ENCODE measurements at places on chromosomes 4 and X.

DNA sequence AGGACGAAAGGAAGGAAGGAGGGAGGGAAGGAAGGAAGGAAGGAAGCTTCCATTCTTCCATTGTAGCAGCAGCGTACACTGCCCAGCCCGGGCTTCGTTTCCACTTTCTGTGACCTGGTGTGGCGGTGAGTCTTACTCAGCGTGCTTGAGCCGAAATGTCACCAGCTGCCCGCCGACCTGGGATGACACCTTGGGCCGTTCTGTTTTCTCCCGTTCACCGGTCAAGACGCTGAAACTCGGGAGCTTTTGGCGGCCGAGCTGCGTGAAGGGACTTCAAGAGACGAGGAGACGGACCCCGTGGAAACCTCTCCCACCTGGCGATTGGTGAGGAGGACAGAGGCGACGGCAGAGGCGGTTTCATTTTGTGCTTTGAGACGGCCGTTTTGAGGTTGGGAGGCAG lies 47.1 kb upstream of the PPP2R3B start:
- no peak for DNase-seq

GRCh38 chr4:137688651-137689050 lies 156.4 kb upstream of the PCDH18 start:
- no peak for DNase-seq

DNA sequence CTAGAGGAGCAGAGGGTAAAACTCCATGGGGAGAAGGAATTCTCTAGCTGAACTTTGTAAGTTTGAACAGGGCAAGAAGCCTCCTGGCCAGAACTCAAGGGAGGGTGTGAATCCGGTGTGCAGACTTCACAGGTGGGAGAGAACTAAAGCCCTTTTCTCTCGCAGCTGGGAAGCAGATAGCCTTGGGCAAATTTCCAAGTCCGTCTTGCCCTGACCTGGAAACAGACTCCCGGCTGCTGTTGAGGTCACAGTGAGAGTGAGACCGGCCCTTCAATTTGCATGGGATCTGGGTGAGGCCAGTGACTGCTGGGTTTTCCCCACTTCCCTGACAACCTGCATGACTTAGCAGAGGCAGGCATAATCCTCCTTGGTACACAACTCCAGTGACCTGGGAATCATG lies 94.5 kb upstream of the ZNF827 start:
- DNase-seq = no peak

GRCh38 chr4:1208970-1209704 lies 36.8 kb upstream of the SPON2 start:
- DNase-seq = no peak

DNA sequence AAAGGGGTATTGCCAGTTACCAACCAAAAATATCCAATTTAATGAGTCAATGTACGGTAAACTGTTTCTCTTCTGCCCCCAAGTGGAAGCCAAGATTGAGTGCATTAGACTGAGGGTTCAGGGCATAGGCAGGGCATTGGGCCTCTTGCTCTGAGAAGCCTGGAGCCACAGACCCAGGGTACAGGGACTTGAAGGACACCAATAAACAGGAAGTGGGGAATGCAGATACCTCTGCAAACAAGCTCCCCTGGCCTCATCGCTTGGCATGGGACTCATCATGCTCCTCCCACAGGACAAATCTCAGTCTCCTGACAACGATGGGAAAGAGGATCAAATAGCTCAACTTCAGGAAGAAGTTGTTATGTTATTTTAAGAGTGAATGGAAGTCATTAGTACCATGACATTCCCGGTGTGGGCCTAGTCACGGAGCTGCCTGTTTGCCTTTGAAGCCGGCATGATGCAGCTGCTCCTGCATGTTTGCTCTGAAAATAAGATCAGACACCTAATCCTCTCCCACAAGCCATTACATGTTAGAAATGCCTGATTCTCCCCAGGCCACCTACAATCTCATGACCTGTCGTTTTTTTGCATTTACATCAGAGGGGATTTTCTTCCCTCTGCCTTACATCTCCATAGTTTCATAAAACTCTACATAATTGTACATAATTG lies 224.2 kb downstream of the RCHY1 start:
- DNase-seq = no peak

- DNase-seq = no peak
These were observed 19.1 kb downstream of the ZDHHC9 start for GRCh38 chrX:129824620-129825019.

- DNase-seq = peak; percentile 68
These were observed 55.2 kb downstream of the CHST7 start for GRCh38 chrX:46628460-46629371.

DNA sequence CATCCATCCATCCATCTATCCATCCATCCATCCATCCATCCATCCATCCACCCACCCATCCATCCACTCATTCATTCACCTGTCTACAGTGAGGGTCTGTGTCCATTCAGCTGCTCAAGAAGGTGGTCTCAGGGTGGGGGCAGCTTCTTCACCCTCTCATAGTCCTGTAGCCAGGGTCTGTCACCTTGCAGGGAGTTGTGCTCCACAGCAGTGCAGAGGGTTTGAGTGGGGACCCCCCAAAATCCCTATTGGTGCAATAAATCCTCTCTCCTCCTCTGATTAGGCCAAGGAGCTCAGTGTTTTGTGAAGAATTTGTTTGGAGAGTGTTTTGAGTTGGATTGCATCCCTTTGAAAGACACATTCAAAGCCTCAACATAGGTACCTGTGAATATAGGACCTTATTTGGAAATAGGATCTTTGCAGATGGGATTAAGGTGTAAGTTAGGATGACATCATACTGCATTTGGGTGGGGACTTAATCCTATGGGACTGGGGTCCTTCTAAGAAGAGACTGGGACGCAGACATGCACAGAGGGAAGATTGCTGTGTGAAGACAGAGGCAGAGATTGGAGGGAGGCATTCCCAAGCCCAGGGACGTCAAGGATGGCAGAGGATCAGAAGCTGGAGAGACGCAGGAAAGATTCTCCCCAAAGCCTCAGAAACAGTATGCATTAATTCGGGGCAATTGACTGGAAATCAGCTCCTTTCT lies 12.0 kb downstream of the P2RY8 start:
- no peak for DNase-seq

- DNase-seq = no peak
These were observed 687.6 kb downstream of the C4orf33 start for GRCh38 chr4:129783596-129783995.

DNA sequence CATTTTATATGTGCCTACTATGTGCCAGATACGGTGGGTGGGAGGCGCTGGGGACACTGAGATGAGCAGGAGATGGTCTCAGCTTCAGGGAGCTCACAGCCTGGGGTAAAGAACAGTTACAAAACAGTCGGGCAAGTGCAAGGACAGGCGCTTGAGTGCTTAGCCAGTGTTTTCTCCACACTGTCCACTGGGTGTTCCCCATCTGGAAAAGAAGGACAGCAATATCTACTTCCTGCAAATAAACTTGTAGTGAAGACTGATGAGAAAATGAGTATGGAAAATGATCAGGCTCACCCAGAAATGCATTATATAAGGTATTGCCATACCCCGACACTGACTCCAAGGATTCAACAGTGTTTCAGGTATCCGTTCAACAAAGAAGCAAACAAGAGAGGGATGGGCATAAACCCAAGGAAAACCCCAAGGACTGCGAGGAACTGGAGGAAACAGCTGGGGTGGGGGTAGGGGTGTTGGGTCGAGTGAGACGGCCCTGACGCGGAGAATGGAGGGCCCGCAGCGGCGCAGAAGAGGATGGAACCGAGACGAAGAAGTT lies 835 bp downstream of the TMEM185A start:
- peak; percentile 23 for DNase-seq

DNA sequence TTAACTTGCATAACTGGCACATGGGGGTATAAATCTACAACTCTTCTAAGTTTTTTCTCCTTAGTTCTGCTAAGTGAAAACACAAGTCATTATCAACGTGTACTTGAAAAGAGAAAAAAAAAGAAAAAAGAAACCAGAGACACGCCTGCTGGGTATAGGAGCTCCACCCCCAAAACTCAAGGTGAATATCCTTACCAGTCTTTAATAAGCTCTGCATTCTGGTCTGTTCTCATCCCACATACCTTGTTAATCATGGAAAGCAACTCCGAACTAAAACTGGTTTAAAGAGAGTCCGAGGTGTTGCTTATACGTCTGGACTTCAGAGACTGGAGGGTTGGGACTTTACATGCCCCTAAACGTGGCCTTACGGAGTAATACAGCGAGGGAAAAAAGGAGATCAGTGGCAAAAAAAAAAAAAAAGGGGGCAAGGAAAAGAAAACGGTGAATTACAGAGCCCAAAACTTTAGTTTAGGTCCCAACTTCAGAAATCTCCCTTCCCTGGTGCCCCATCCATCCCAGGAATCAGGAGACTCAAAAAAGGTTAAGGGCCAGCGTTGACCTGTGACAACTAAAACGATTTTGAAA lies 1.0 kb downstream of the PGRMC2 start:
- DNase-seq = peak; percentile 25

DNA sequence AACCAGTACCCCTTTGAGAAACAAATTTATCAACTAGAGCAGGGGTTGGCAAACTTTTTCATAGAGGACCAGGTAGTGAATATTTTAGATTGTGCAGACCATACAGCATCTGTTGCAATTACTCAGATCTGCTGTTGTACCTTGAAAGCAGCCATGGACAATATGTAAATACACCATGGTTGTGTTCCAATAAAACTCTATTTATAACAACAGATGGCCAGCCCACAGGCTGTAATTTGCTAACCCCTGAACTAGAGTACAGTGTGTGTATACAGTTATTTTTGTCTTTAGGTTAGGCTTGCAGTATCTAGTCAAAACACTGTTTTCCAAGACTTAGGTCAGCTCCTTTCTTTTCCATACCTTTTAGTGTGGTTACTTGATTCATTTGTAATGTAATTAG lies 54.4 kb downstream of the PHKA1 start:
- no peak for DNase-seq

DNA sequence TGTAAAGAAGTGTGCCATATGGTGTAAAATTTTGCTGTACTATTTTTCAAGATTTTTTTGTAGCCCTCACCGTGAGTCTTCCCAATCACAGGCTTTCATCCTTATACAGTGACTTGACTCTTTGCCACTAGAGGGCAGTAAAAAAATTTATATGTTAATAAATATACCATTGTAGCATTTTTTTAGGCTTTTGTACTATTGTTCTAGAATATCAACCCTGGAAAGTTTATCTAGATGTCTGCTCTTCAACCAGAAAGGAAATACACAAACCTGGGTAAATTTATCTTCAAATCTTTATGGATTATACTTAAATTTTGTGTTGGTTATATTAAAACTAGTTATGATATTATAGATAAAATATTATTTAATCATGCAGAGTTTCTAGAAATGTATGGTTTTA lies 235.3 kb downstream of the TENM3 start:
- peak; percentile 49 for DNase-seq

- no peak for DNase-seq
These were observed 21.1 kb upstream of the PITX2 start for GRCh38 chr4:110644008-110644407.

Data from HCEC 1CT (cell line).